ENCODE measurements at places on chromosomes 5 and 9.

DNA sequence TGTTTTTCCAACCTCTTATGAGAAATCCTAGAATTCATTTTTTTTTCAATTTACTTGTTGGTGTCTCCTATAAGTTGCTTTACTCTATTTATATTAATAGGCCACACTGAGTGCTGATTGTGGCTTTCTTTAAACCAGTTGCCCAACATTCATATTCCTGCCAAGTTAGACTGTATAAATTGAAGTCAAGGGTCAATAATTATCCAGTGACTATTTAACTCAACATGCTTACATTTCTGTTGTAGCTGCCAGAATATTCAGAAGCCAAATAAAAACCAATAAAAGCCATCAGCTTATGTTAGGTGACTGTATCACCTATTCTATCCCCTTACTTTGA is 169.0 kb downstream of the PTPRD start:
- DNase-seq: no peak

- no peak for DNase-seq
Observed at GRCh38 chr9:123725389-123725788, 204.5 kb downstream of the DENND1A start.

- DNase-seq: no peak
Observed at GRCh38 chr9:98964911-98965336, 21.2 kb downstream of the COL15A1 start.

GRCh38 chr5:136005476-136005875 is 23.3 kb upstream of the TGFBI start:
- no peak for DNase-seq

DNA sequence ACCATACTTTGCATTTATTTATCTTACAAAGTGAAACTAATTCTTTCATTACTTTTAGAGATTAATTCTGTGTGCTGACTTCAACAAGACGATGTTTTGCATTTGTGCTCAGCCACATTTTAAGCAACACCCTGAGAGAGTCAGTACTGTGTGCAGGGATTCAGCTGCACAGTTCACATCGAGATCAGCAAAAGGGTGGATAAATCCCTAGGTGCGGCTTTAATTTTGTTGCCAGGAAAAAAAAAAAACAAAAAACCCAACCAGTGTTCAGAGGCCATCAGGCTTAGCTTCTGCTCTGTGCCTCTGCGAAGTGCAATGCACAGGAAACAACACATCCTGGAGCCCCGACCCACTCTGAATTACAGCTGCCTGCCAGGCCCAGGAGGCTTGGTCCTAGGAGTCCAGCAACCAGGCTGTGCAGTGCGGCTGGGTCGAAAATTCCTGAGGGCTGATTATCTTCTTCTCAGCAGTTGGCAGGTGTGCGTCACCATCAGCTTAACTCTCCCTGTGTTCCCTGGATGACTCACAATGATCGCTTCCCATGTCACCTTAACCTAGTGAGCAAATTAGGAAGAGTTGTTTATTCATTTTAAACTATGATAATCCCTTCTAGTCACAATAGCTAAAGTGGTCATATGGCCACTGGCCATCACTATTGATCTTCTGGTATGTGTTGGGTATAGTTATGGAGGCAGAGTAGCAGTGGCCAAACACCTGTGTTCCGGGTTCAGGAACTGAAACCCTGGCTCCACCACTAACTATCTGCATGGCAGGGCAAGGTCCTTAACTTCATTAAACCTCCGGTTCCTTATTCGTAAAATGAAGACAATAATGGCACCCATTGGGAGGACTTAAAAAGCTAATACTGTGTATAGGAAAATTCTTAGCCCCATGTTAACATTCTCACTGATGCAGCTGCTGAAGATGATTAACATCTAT is 31.2 kb upstream of the NDUFB6 start:
- DNase-seq: no peak

DNA sequence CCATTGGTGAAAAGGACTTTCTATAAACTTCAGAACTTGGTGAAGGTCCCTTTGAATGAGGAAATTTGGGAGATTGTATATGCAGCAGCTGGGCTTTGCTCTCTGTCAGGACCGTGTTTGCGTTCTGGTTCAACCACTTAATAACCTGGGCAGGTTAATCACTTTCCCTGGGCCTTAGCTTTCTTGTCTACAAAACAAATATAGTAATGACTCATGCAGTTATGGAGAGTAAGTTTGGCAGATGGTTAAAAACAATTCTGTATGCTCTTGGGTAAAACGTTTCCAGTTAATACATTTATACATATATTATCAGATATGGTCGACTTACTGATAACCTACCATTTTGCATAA is 197.0 kb downstream of the ARHGEF28 start:
- no peak for DNase-seq

DNA sequence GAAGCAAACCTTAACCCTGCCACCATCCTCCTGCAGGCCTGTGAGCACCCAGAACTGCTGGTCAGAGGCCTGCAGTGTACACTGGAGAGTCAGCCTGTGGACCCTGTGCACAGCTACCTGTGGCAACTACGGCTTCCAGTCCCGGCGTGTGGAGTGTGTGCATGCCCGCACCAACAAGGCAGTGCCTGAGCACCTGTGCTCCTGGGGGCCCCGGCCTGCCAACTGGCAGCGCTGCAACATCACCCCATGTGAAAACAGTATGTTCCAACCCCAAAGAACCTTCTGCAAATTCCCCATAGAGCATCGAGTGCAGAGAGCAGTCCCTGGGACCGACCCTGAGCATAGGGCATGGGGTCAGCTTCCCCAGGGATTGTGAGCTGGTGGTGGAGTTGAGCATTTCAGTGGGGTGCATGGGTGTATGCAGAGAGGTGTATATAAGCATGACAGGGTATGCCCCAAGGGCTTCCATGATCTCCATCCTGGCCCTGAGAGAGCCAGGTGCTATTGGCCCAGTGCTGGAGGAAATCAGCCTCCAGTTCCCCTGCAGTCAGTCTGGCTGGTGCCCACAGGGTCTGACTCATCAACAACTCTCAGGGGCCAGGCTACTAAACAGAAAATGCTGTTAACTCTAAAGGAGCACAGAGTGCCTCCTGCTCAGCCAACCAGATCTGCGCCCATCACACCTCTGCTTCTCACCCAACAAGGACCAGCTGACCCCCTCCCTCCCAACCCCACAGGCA is 126.2 kb downstream of the SAXO1 start:
- DNase-seq: no peak

- DNase-seq: no peak
Observed at GRCh38 chr9:77731008-77731698, 83.0 kb upstream of the GNA14 start.

DNA sequence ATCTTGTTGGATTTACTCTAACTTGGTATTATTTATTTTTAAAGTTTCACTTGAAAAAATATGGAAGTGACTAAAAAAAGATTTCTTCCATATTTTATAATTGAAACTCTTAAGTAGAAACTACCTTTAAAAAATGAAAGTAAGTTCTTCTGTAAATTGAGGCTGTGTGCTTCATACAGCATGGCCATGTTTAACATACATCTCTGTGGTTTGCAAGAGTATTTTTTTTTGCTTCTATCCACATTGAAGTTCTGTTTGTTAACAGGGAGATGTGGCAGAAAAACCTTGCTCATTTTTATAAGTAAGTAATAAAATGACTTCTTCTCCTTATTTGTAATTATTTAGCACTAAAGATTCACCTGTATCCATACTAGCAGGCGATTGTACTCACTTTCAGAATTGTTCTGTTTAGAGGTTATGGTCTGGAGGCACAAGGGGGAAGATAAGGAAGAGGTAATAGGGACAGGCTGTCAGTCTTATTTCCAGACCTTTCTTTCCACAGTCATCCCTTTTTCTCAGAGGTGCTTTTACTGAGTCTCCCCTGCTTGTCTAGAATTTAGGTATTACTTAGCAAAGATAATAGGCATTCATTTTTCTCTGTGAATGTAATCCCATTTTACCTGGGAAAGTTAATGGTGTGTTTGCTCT is 16.0 kb downstream of the FYB1 start:
- DNase-seq: no peak

DNA sequence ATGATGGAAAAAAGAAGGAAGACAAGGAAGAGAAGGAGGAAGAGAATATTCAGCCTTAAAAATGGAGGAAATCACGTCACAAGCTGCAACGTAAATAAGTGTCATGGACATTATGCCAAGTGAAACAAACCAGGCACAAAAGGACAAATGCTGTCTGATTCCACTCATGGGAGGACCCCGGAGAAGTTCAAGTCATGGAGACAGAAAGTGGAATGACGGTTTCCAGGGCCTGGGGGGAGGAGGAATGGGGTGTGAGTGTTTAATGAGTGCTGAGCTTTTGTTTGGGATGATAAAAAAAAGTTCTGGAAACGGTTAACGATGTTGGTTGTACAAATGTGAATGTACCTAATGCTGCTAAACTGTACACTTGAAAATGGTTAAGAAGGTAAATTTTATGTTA is 439.5 kb downstream of the GADD45G start:
- no peak for DNase-seq

DNA sequence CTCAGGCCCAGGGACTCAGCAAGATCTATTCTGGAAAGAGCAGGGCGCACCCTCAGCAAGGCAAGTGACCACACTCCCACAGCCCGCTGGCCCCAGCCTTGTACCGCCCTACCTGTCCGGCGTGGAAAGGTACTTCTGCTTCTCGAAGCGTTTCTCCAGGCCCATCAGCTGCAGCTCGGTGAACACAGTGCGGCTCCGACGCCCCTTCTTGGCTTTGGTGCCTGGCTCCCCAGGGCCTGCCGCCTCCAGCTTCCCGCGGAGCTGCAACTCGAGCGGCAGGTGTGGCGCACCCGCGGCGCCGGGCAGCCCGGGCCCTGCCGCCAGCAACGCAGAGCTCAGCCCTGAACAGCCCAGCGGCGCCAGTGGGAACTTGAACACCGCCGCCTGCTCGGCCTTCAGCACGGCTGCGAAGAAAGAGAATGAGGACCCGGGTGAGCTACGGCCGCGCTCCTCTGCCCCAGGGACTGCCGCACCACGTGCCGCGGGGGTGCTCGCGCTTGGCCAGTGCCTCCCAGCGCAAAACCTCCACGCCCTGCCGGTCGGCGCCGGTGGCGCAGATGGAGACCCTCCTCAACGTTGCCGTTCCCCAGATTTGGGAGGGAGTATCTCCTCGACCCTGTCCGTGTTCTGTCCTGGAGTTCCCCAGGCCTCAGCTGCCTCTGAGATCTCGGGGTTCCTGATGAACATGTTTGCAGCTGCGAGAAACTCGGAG is 2.2 kb downstream of the BARX1 start:
- DNase-seq: no peak

- no peak for DNase-seq
Observed at GRCh38 chr5:38494175-38494574, 62.3 kb downstream of the LIFR start.

- DNase-seq: no peak
Observed at GRCh38 chr9:75239176-75239575, 150.9 kb downstream of the OSTF1 start.

GRCh38 chr9:97059626-97060025 is 20.7 kb upstream of the CTSV start:
- no peak for DNase-seq

GRCh38 chr5:135119481-135119880 is 85.5 kb upstream of the PITX1 start:
- DNase-seq: no peak

- DNase-seq: no peak
Observed at GRCh38 chr5:38925154-38925925, 79.5 kb downstream of the OSMR start.

GRCh38 chr9:36503172-36504088 is 69.3 kb upstream of the MELK start:
- no peak for DNase-seq

DNA sequence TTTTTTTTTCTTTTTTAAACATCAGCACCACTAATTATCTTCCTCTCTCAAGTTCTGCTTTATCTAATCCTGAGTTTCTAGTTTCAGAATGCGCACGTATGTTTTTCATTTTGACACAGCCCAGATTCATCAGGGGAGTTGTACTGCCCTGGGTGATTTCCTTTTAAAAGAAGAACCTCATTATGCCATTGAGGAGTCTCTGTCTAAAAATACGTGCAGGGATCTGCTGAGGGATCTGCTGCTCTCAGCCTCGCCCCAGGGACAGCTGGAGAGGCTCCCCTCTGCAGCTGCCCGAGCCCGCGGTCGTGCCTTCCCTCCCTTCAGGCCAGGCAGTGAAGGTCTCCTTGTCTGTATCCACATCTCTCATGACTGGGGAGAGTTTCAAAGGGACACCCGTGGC is 273.1 kb downstream of the ARHGEF28 start:
- DNase-seq: no peak

GRCh38 chr5:131194725-131195124 is 24.0 kb downstream of the LYRM7 start:
- no peak for DNase-seq

- no peak for DNase-seq
Observed at GRCh38 chr9:15909297-15909696, 356.5 kb downstream of the CCDC171 start.

DNA sequence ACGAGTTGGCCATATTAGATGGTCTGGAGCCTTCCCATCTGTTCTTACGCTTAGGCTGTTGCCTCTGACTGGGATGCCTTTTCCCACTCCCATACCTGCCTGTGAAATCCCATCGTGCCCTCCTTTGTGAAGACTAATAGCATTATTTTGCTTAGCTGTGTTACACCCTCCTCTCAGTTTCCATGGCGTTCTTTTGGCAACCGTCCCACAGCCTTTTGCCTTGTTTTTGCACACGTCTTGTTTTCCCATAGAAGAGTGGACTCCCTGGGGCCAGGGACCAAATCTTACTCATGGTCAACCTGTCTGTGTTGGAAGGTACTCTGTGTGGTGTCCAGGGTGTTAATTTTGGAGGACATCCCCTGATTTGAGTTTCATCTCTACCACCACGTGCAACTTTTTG is 242.1 kb downstream of the HSPA4 start:
- DNase-seq: no peak

GRCh38 chr5:53469946-53470687 is 10.3 kb upstream of the FST start:
- DNase-seq: no peak

GRCh38 chr9:122087406-122088200 is 5.5 kb downstream of the TTLL11 start:
- DNase-seq: no peak

GRCh38 chr9:126122901-126123616 is 203.6 kb upstream of the MVB12B start:
- DNase-seq: no peak

- no peak for DNase-seq
Observed at GRCh38 chr5:139869042-139869790, 73.6 kb downstream of the PSD2 start.

Measured in neuronal stem cell (in vitro differentiated cells).